PC-3 (cell line): ENCODE measurements at places on chromosomes 3 and 15.

GRCh38 chr3:126275620-126275904 lies 81.6 kb downstream of the KLF15 start:
- DNase-seq = no peak

DNA sequence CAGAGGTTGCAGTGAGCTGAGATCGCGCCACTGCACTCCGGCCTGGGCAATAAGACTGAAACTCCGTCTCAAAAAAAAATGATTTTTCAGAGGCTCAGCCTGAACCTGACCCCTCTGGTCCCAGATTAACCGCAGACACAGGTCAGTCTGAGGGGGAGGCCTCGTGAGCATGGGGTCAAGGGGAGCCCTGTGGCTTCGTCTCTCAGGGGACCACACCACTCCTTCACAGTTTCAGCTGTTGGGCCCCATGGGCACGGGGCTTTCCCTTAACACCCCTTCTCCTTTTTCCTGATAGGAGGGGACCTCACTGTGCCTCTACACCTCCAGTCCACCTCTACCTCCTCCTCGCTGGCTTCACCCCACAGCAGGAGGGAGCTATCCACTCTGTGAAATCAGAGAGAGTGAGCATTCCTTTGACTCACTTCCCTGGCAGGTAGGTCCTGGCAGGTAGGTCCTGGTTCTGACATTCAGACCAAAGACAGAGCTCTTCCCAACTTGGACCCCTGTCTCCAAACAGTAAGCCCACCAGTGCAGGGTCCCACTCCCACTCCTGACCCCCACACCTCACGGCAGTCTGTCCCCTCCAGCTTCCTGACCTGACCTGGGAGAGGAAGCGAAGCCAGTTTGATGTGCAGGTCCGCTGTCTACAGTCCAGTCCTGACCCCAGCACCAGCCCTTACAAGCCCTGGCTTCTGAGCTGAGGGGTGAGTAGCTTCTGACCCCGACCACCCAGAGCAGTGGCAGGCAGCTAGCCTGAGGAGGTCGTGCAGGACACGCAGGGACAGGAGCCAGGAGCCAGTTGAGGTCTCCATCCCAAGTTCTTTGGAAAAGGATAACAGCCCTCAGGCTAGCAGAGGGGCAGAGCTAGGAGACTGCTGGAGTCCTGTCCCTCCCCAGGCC lies 9.0 kb downstream of the RRP9 start:
- no peak for DNase-seq

- DNase-seq = peak; percentile 62
Observed at GRCh38 chr3:146504498-146505197, 35.3 kb upstream of the PLSCR2 start.

DNA sequence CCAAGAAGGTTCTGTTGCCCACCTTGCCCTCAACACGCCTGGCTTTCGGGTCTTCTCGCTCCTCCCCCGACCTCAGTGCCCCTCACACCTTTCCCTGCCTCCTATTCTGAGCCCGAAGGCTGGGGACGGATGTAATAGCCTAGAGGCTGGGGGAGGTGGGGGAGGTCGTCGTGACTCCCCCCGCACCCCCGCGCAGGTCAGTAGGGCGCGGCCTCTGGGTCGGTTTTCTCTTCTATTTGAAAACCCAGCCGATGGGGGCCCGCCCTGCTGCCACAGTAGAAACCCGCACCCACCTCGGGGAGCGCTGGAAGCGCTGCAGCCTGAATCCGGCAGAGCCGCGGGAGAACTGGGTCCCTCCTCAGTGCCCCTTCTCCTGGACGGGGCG lies 1.0 kb upstream of the RBPMS2 start:
- DNase-seq = no peak

- DNase-seq = no peak
Observed at GRCh38 chr3:177348974-177349373, 151.7 kb upstream of the TBL1XR1 start.

DNA sequence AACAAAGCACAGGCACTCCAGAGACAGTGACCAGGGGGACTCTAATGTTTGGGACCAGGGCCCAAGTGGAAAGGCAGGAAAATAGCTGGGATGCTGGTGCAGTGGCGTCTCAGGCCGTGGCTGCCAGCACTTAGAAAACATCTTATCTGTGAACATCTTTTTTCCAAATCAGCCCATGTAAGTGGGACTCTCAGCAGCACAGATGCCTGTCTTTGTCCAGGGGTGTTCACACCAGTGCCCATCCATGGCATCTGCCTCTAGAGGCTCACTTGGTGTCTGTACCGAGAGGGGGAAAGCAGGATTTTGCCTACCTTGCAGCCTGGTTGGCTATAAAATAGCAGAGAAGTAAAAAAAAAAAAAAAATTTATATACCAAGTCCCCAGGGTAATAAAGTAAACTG lies 26.7 kb downstream of the SLC12A8 start:
- no peak for DNase-seq

DNA sequence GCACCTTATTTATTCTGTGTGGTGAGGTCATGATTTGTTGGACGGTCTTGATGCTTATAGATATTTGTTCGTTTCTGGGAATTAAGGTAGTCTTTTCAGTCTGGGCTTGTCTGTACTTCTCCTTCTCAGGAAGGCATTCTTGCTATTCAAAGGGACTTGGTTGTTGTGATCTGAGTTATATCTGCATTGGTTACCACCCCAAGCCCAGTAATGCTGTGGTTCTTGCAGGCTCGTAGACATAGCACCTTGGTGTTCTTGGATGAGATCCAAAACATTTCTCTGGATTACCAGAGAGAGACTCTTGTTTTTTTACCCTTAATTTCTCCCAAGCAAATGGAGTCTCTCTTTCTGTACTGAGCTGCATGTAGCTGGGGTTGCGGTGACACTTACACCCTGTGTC lies 128.0 kb upstream of the CBLB start:
- DNase-seq = no peak

GRCh38 chr15:89976246-89976600 lies 24.9 kb upstream of the ZNF710 start:
- DNase-seq = no peak
